ENCODE measurements at places on chromosomes 4 and X.

DNA sequence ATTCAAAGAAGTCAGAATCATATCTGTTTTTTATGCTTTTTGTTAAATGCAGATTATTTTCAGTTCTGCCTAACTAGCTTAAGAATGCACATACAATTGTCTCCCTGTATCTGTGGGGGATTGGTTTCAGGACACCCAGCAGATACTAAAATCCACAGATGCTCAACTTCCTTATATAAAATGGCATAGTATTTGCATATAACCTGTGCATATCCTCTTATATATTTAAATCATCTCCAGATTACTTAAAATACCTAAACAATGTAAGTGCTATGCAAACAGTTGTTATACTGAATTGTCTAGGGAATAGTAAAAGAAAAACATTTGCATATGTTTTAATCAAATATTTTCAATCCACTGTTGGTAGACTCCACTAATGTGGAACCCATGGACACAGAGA, 279.4 kb downstream of the TMA16 start:
- DNase-seq, result no peak

GRCh38 chr4:17544205-17544604, 29.2 kb downstream of the CLRN2 start:
- DNase-seq, result no peak

GRCh38 chr4:77911091-77911490, 48.5 kb downstream of the MRPL1 start:
- DNase-seq, result no peak

DNA sequence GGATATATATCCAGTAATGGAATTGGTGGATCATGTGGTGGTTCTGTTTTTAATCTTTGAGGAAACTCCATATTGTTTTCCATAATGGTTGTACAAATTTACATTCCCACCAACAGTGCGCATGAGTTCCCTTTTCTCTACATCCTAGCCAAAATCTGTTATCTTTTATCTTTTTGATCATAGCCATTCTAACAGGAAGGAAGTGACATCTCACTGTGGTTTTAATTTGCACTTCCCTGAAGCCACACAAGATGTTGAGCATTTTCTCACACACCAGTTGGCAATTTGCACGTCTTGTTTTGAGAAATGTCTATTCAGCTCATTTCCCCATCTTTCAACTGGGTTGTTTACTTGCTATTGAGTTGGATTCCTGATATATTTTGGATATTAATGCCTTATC, 194.9 kb downstream of the CBLL2 start:
- no peak for DNase-seq

GRCh38 chrX:130575831-130576389, 174.1 kb downstream of the RBMX2 start:
- DNase-seq, result no peak

- no peak for DNase-seq
Measured at GRCh38 chr4:54784161-54784671, 126.5 kb downstream of the KIT start.

- no peak for DNase-seq
Measured at GRCh38 chr4:155666344-155667221, at the start of gene GUCY1A1. Gene GUCY1A1, plus strand, starts transcription at chr4:155666848. Its CDS starts 30,020 bp downstream, at chr4:155696868.

- no peak for DNase-seq
Measured at GRCh38 chrX:112653017-112653416, 26.7 kb downstream of the LHFPL1 start.

- no peak for DNase-seq
Measured at GRCh38 chr4:138085736-138086305, 156.3 kb downstream of the SLC7A11 start.

DNA sequence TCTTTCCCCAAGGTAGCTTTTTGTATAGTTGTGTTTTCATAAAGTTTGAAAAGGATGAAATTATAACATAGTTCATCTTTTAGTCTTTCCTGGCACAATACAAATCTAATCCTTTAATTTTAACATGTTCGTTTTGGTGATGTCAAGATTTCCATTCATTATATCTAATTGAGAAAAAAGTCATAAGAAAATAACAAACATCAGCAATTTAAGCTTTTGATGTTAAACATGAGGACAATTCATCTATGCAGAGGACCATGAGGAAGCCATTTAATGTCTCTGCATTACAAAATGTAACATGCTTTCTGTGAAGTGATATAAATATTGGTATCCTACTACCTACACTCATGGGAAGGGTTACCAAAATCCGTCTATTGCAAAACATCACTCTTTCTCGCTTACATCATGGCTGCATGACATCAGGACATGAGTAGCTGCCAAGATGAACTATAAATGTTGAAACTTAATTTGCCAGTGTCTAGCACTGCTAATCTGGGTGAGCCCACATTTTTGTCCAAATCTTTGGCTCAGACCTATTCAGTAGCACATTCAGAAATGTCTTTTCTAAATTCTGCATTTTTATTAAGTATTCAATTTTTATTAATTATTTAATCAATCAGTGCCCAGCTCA, 9.5 kb downstream of the EPGN start:
- no peak for DNase-seq

GRCh38 chr4:177116161-177116560, 193.5 kb upstream of the NEIL3 start:
- DNase-seq, result no peak

GRCh38 chr4:48687313-48688051, 92.6 kb downstream of the FRYL start:
- DNase-seq, result no peak

DNA sequence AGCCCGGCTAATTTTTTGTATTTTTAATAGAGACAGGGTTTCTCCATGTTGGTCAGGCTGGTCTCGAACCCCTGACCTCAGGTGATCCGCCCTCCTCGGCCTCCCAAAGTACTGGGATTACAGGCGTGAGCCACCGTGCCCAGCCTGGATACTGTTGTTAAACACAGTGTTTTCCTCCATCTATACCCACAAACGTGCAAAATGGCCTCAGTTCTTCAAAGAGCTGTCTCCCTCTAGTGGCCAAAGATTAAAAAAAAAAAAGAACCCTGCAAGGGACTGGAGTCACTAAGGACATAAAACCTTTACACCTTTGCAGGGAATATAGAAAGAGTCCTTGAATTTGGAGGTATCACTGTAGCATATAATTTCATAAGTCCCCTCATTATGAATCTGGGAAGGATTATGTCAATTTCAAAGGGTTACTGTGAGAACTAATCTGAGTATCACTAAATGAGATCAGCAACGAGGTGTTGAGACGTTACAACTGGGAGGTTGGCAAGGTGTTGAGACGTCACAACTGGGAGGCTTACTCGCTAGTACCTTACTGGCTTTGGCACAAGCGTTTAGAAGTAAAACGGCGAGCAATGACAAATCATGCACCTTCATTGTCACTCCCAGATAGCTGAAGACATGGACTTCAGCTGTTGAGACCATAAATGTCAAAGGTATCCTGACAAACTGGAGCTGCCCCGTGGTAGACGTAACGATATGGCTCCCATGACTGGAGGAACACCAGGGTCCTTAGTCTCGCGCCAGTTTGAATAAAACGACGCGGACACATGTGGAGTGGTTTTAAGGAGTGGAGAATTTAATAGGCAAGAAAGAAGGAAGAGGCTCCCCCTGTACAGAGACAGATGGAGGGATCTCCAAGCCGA, 33.4 kb upstream of the ENPP6 start:
- DNase-seq, result no peak

DNA sequence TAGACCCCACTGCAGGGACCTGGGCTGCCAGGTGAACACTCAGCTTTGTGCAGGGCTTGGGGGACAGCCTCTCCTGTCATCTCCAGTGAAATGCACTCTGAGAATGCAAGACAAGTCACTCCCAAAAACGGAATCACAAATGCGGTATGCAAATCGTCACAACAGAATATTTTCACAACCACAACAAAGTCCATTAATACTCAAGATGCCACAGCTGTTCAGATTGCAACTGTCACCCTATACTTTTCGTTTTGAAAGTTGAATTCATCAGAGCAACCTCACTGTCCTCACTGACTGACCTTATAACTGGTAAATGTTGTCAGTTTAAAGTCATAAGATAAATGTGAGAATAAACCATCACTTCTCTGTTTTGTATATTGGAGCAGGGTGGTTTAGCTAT, 16.6 kb downstream of the JAKMIP1 start:
- DNase-seq, result no peak

DNA sequence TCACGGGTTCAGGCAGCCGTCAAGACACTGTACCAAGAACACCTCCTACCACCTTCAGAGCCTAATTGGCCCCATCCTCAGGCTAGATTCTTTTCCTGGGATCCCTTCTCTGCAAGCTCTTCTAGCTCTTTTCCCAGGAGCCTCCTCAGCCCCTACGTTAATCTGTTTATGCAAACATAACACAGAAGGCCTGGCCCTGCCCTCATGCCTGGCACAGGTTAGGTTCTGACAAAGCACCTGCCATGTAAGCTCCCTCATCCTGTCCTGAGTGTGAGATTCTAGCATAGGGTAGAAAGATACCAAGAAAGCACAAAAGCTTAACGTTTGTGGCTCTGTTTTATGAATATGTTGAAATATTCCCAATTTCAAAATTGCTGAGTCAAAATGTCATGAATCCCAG, 93.6 kb downstream of the IRF2 start:
- DNase-seq, result no peak

DNA sequence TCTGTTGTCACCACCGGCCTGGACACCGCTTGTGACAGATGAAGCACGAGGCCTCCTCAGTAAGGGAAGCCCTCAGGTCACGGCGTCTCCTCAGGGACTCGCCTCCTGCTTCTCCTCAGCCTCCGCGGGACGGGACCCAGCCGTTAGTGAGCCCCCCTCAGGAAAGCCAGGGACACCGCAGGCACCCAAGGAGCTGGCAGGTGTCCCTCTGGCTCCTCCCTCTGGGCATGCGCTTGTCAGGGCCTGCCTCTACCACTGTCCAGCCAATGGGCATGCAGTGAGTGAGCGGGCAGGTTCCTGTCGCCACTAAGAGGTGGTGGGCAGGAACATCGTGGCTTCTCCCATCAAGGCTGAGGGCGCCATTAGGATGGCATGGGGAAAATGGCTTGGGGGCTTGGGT, 23.5 kb upstream of the CT55 start:
- no peak for DNase-seq

DNA sequence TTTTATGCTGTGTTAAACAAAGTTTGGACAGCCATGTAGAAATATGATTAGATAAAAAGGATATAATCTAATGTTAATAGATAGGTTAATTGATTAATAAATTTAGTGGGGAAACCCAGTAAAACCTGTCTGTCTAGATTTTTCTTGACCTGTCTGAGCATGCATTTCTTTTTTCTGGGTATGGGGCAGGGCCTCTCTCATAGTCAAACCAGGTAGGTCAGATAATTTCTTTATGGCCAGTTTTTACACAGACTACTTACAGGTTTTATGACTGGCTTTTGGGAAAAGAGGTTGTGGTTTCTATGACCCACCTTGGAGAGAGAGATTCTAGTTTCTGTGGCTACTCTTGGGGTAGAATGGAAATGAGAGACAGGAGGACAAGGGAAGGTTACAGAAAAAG, 135.6 kb upstream of the EPHA5 start:
- DNase-seq, result no peak

DNA sequence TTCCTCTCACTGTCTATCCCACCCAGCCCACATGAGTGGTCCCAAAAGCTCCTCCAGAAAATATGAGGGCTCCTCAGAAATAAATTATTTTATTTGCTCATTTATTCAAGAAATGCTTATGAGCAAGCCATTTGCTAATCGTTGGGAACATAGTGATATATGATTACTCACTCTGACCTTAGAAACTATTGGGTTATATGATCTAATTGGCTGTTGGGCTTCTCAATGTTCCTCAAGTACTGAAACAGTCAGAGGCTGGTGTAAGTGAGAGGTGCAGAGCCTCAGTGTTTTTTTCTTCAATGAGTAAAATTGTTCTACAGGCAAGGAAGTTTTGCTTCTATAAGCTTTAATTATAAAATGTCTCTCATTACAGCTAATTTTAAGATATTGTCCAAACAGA, 893.8 kb upstream of the INTU start:
- no peak for DNase-seq

- DNase-seq, result peak; percentile 30
Measured at GRCh38 chrX:78104447-78105176, 564 bp downstream of the PGK1 start.

DNA sequence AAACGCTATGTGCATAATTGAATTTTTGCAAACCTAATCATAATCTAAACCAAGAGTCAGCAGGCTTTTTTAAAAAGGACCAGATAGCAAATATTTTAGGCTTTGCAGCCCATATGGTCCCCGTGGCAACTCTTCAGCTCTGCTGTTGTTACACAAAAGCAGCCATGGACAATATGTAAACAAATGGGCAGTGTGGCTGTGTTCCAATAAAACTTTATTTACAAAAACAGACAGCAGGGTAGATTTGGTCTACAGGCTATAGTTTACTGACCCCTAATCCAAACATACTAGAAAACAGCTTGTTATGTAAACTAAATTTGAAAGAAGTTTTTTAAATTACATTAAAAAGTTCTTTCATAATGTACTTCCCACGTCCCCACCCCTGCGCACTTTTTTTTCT, 53.1 kb downstream of the FUNDC1 start:
- DNase-seq, result no peak

DNA sequence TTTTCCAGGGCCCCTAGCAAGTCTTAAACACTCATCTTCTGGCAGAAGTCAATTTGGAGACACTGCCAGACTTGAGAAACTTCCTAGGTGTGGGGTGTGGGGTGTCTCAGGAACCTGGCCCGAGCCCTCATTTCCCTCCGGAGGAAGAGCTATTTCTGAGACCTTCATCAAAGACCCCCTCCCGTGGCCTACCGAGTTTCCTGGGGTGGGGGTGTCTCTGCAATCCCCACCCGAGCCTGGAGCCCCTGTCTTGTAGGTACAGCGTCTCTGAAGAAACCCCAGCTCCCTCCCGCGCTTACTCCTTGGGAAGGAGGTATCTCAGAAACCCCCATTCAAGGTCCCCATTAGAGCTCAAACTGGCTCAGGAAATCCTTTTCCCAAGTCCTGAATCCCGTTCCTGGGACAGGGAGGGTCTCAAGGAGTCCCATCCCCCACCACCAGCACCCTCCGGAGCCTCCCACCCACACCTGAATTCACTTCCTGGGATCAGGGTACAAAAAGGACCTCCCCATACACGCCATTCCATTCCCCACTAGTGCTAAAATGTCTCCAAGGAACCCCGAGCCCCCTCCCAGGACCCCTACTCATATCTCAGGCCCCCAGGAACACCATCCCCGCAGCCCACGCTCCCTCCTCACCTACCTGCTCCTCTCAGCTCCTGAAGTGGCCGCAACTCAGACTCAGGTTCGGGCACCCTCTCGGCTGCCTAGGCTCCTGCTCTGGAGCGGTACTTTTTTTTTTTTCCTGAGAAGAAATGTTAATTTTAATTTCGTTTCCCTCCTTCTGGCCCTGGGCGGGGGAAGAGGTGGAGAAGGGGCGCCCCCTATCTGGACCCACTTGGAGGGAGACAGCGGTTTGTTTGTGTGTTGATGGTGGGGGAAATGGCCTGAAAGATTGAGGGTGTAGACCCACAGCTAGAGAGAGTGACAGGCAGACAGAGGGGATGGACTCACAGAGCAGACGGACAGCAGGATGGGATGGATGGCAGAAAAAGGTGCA, 1.1 kb downstream of the SLC38A5 start:
- no peak for DNase-seq

- no peak for DNase-seq
Measured at GRCh38 chr4:56255820-56256219, 131.5 kb downstream of the AASDH start.

- DNase-seq, result no peak
Measured at GRCh38 chrX:107440692-107441091, 8.8 kb upstream of the FRMPD3 start.
